ENCODE measurements at places on chromosomes 16 and 17. TPM values are rescaled to one million over a fixed set of nuclear protein-coding genes. Genes with fewer than 3 reads are reported as not detected.

- DNase-seq, result no peak
Measured at GRCh38 chr16:14202095-14202494, 131.0 kb downstream of the MRTFB start.

DNA sequence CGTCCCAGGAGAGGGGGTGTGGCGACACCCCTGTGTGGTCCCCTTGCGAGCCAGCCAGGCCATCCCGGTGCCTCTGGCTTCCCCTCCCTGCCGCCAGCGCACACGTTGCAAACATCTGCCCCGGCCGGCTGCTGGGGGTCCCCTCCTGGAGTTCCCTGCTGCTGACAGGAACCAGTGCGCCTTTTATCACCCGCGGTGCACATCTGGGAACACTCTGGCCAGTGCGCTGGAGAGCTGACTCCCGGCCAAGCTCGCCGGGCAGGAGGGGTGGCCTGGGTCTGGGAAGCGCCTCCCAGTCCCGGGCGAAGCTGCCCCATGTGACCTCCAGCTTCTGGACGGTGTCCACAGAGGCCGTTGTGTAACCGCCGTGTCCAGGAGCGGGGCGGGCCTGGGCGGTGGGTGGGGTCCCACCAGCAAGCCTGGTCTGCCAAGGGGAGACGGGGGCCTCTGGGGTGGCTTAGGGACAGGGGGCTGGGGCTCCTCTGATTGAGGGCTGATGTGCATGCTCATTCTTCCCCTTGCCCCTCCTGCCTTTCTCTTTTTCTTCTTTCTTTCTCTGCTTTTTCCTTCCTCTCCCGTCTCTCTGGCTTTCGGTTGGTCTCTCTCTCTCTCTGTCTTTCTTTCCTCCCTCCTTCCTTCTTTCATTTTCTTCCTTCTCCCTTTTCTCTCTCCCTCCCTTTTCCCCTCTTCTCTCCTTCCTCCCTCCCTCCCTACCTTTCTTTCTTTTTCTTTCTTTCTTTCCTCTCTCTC lies 25.2 kb upstream of the CIBAR2 start:
- DNase-seq, result peak; percentile 82

DNA sequence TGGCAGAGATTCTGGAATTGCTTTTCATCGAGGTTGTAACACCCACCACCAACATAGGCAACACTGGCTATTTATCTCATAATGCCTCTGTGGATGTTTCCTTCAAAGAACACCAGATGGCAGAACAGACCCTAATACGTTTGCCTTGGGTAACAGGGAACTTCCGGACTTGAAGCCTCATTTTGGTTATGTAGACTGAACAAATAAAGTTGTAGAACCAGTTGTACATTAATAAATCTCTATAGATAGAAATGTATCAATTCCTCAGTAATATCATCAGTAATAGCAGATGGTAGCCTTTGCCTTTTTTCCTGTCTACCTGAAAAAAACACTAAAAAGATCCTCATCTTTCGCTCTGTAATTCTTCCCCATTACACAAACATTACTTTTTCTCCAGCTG lies 25.9 kb upstream of the APOH start:
- DNase-seq, result peak; percentile 68

DNA sequence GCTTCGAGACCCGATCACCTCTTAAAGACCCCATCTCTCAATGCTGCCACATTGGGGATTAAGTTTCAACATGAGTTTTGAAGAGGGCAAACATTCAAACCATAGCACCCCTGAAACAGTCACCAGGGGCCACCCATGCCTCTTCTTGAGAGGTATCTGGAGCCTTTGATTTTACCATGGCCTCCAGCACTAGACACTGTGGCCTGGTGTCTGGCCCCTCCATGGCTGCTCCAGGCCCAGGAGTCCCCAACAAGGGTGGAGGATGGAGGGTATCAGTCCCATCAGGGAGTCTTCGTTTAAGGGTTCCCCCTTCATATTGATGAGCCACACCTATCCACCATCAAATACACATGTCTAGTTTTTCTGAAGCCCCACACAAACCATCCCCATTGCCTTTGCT lies 66.5 kb upstream of the CDH5 start:
- DNase-seq, result no peak

DNA sequence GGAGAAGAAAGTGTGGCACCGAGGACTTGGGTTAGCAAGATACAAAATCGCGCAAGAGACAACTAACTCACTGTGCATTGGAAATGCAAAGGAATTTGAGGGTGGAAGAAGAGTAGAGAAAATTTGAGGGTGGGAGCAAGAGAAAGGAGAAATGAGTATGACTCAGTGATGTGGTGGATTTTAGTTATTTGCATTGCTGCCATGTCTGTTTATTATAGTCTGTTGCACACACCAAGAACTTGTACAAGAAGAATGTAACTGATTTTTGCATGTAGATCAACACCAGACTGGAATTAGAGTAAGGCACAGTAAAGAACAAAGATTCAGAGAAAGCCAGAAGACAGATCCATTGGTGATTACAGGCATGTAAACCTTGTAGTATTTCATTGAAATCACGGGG lies 71.6 kb upstream of the SMIM36 start:
- no peak for DNase-seq

GRCh38 chr16:9054460-9054859 lies 37.0 kb upstream of the HAPSTR1 start:
- peak; percentile 52 for DNase-seq

DNA sequence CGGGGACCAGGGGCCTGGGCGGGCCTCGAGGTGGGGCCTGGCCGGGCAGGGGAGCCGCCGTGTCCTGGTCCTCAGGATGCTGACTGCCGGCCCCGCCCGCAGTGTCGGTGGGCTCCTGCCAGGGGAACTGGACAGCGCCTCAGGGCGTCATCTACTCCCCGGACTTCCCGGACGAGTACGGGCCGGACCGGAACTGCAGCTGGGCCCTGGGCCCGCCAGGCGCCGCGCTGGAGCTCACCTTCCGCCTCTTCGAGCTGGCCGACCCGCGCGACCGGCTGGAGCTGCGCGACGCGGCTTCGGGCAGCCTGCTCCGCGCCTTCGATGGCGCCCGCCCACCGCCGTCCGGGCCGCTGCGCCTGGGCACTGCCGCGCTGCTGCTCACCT lies 2.3 kb upstream of the PAQR4 start:
- no peak for DNase-seq

DNA sequence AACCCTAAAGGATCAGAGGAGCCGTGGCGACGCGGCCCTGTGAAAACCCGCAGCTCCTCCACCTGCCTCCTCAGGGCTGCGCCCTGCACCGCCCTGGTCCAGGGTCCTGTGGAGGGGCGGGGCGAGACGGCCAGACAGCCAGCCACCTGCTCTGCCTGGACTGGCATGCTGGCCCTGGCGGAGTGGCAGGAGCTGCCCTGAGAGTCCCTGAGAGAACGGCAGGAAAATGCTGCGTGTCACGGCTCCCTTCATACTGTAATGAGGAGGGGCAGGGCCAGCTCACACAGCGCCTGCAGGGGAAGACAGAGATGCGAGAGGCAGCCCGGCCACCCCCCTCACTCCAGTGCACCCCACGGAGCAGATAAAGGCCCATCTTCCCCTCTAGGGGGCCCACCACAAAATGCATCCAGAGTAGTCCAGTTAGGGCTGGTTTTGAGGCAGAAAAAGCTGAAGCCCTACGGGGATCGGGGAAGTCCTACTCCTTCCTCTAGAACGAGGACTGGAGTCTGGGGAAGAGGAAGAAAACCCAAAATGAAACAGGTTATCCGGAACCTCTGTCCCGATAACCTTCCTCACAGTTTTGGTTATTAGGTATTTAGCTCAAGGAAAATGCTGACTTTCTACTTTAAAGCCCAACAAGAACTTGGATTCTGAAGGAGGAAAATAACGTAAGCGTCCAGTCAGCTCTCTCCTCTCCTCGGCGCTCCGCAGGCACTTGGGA lies 97.6 kb upstream of the DNAH17 start:
- DNase-seq, result no peak

DNA sequence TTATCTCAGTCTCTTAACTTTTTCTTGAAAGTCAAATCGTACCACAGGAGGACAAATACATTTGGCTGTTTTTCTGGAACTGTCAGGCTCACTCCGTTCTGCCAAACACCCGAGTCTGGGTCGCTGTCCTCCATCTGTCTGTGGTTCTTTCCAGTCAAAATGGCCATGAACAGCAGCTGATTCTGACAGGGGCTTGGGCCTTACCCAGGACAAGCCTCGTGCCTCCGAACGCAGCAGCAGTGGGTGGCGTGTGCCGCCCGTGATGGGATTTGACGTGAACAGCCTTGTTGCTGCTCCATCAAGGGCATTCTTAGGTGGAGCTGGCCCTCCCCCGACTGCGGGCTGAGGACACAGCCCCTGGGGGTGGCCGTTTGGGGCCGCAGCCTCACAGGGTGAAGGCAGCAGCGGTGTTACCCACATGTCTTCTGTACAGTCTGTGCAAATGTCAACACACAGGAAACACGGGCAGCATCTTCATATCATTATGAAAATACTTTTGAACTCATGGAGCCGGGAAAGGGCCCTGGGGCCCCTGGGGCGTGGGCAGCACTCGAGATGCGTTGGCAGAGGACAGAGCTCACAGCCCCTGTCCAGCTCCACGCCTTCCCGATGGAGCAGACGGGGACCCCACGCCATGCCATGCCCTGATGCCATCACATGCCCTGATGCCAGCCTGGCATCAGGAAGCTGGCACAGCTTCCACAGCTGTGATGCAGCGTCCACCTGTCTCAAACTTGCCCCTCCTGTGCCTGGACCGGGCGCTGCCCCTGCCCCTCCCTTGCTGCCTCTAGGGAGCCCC lies 8.6 kb upstream of the ACSF3 start:
- no peak for DNase-seq

DNA sequence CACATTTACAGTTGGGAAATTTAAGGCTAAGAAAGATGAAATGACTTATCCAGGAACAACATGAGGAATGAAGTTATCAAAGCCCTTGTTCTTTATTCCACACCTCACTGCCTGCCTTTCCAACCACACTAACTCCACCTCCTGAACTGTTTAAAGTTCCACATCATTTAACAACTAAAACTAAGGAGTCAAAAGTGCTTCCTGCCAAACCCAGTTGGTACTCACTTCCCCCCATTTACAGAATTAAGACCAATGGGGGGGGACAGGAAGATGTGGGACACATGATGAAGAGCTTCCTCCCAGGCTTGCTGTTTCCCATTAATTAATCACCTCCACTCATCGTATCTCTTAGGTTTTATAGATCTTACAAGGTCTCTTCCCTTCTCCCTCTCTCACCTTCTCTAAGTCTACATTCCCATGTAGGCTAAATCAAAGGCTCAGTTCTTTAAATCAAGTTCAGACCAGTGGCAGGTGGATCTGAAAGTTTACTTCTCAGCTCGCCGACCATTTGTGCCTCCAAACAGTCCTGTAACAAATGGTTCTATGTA lies 19.2 kb upstream of the TMEM101 start:
- no peak for DNase-seq

- no peak for DNase-seq
Measured at GRCh38 chr16:75945916-75946457, 219.7 kb upstream of the CPHXL start.

GRCh38 chr17:62898239-62898864 lies 67.7 kb upstream of the TANC2 start:
- DNase-seq, result peak; percentile 34

GRCh38 chr16:20410121-20410723 lies 888 bp downstream of the ACSM5 start:
- no peak for DNase-seq

DNA sequence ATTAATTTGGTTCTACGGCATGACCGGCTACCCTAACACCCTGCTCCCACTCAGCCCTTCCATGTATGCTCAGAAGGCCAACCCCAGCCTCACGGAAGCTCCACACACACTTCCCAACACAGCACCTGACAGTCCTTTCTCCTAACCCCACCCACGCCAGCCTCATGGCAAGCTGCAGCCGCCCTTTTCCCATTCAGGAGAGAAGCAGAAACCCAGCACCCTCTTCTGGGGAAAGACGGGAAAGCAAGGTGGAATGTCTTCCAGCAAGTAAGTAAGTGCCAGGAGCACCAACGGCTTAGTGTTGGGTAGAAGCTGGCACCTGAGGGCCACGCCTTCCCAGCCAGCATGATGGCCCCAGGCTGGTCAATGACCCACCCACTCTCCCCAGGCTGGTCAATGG lies 32.1 kb downstream of the ABR start:
- peak; percentile 43 for DNase-seq

DNA sequence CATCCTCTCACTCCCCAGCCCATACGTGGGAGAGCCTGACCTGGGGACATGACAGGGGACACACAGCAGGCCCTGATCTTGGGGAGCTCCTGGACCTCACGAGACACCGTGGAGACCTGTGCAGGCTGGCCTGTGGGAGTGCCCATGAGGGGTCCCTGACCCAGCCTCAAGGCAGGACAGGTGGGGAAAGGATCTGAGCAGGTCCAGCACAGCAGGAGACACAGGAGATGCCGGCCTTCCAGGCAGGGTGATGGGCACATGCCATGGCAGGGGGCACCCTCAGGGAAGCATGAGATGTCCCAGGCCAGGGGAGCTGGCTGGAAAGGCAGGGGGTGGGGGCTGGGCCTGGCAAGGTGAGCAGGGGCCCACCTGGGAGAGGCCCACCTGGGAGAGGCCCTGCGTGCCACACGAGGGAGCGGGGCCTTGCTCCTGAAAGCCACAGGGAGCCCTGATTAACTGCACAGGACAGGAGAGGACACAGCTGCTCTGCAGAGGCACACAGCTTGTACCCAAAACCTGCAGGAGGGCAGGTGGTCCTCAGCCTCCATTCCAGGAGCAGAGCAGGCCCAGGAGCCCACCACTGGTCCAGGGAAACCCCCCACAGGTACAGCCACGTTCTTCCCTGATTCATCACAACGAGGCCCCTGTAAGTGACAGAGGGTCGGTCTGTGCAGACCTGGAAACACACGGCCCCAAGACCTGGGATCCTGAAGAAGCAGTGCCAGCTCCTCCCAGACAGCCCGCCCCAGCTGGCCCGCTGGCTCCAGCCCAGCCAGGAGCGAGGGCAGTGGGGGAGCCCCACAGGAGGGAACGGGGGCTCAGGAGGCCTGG lies 26.6 kb upstream of the KRT17 start:
- DNase-seq, result no peak

GRCh38 chr16:69193855-69194254 lies 6.9 kb downstream of the SNTB2 start:
- DNase-seq, result peak; percentile 28

DNA sequence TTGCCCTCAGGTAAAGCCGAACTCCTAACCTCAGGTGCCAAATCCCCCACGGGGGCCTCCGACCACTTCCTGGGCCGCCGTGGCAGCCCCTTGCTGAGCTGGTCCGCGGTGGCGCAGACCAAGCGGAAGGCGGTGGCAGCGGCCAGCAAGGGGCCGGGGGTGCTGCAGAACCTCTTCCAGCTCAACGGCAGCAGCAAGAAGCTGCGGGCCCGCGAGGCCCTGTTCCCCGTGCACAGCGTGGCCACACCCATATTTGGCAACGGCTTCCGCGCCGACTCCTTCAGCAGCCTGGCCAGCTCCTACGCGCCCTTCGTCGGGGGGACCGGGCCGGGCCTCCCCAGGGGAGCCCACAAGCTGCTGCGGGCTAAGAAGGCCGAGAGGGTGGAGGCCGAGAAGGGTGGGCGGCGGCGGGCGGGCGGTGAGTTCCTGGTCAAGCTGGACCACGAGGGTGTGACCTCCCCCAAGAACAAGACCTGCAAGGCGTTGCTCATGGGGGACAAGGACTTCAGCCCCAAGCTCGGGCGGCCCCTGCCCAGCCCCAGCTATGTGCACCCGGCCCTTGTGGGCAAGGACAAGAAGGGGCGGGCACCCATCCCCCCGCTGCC lies 51.6 kb downstream of the ACTG1 start:
- DNase-seq, result no peak

GRCh38 chr17:2239882-2240430 lies 63.6 kb downstream of the SMG6 start:
- peak; percentile 88 for DNase-seq

ST6GALNAC1 gene
- not detected for total RNA-seq

PRR35 gene
- total RNA-seq, result not detected

NPIPA2 gene
- total RNA-seq, result not detected

CDH13 gene
- 13.0 TPM for total RNA-seq

TBC1D3H gene
- total RNA-seq, result not detected

SCNN1G gene
- total RNA-seq, result not detected

NOTUM gene
- 0.14 TPM for total RNA-seq
